Osteocyte (in vitro differentiated cells): ENCODE measurements at places on chromosomes 13 and 19. TPM values are rescaled to one million over a fixed set of nuclear protein-coding genes. Genes with fewer than 3 reads are reported as not detected.
A peak's percentile ranks its signal among the peaks of the same experiment; 100 is the strongest.

GRCh38 chr19:30135797-30136196 lies 193.8 kb downstream of the URI1 start:
- no peaks in the 10 kb centered on the region for H3K27me3 ChIP-seq
- no peaks in the 10 kb centered on the region for H3K4me1 ChIP-seq
- DNase-seq = no peak
- H3K36me3 ChIP-seq = no peaks in the 10 kb centered on the region
- no peak overlapping the region for H3K4me3 ChIP-seq
- no peak overlapping the region for H3K27ac ChIP-seq

GRCh38 chr13:23159760-23160637 lies 20.8 kb upstream of the SGCG start:
- H3K4me1 ChIP-seq = peaks cover 12% of the 10 kb centered on the region
- DNase-seq = no peak
- peak overlapping the region; percentile 84 for H3K4me3 ChIP-seq
- H3K27me3 ChIP-seq = peaks cover 14% of the 10 kb centered on the region

GRCh38 chr13:93316841-93317240 lies 90.2 kb downstream of the GPC6 start:
- H3K36me3 ChIP-seq = no peaks in the 10 kb centered on the region
- H3K27ac ChIP-seq = no peak overlapping the region

DNA sequence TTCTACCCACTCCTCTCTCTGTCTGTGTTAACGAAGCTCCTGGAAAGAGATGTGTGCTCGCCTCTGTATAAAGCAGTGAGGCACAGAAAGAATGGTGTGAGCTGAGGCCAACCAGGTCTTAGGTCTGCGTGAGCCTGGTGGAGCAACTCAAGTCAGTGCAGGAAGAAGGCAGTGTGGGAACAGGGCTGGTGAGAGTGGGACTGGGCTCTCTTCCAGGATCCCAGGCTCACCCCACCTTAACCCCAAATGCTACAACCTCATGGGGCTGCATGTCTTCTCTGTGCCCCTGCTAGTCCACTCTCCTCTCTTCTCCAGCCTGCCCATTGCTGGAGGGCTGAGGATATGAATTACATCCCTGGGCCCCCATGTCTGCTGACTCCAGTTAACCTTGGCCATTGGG lies 127.4 kb downstream of the DCT start:
- H3K4me3 ChIP-seq = no peak overlapping the region
- H3K27me3 ChIP-seq = no peaks in the 10 kb centered on the region
- H3K27ac ChIP-seq = no peak overlapping the region
- H3K4me1 ChIP-seq = peaks cover 13% of the 10 kb centered on the region
- peaks cover 18% of the 10 kb centered on the region for H3K36me3 ChIP-seq
- no peak for DNase-seq

GRCh38 chr13:91470084-91470621 lies 71.7 kb downstream of the GPC5 start:
- H3K27me3 ChIP-seq = no peaks in the 10 kb centered on the region
- peaks cover 20% of the 10 kb centered on the region for H3K4me1 ChIP-seq
- H3K4me3 ChIP-seq = no peak overlapping the region
- DNase-seq = no peak

DNA sequence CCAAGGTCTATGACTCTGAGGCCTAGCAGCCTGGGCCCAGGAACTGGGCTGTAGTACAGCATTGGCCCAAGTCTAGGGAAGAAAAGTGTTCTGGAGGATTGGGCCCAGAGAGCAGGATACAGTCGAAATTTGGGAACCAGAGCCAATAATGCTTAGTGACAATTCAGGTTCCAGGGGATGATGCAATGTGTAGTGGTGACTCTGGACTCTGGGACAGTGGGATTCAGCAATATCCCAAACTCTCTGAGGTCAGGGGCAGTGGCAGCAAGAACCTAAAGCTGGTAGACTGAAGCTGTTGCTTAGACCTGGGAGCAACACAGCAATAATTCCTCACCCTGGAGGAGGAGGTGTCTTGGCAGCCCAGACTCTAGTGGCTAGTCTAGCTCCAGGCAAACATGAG lies 545.5 kb upstream of the ARGLU1 start:
- no peak overlapping the region for H3K4me3 ChIP-seq
- H3K27me3 ChIP-seq = no peaks in the 10 kb centered on the region
- H3K27ac ChIP-seq = no peak overlapping the region
- no peak for DNase-seq
- H3K4me1 ChIP-seq = no peaks in the 10 kb centered on the region

DNA sequence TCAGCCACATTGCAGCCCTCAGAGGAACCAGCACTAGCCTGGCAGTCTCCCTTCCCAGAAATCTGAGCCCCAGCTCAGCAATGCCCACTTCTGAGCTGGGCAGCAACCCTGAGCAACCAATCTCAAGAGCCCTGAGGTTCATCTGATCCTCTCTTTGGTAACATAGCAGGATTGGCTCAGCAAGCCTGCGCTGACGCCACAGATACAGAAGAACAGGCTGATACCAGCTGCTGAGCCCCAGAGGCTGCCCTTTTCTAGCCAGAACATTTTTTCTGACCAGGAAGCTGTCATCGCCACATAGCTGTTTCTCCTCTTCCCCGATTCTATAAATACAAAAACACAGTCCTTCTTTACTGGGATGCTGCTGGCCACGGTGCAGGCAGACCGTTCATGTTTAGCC lies 59.8 kb downstream of the TRPM4 start:
- H3K4me3 ChIP-seq = no peak overlapping the region
- H3K4me1 ChIP-seq = no peaks in the 10 kb centered on the region
- H3K36me3 ChIP-seq = peaks cover 2% of the 10 kb centered on the region

- no peaks in the 10 kb centered on the region for H3K36me3 ChIP-seq
- DNase-seq = no peak
- H3K4me1 ChIP-seq = peaks cover 15% of the 10 kb centered on the region
- H3K4me3 ChIP-seq = no peak overlapping the region
These were observed 12.4 kb upstream of the SIAH3 start for GRCh38 chr13:45863709-45864590.

GRCh38 chr13:28448651-28449358 lies 46.1 kb downstream of the FLT1 start:
- no peak overlapping the region for H3K4me3 ChIP-seq
- peaks cover 32% of the 10 kb centered on the region for H3K4me1 ChIP-seq
- no peaks in the 10 kb centered on the region for H3K27me3 ChIP-seq
- H3K36me3 ChIP-seq = no peaks in the 10 kb centered on the region
- no peak overlapping the region for H3K27ac ChIP-seq

DNA sequence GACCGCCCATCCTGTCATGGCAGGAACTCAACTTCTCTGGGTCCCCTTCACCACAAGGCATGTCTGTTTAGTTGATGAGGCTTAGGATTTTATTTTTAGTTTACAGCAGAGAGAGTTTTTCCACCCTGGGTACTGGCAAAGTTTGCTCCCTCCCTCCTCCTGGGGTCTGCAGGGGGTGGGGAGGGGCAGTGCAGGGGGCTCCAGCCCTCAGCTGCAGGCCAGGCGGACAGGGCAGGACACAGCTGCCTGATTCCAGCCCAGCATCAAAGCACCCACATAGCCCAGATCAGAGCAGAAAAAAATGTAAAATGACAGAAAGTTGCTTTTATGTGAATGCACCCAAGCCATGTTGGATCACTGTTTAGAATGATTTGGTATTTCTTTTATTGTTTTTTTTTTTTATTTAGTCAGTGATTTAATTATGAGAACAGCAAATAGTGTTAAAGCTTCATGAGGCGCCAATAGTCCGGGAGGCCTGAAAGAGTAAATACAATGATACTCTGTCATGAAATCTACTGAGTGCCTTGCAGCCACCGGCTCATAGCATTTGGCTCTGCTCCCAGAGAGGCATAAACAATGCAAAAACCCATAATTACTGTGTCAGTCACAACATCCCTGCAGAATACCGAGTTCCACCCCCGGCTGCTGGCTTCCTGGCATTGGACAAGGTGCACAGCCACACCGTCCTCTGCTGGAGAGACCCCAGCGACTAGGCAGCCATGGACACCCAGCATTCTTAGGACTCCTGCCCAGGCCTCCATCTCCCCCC lies 923.5 kb downstream of the UQCRFS1 start:
- H3K27me3 ChIP-seq = no peaks in the 10 kb centered on the region
- H3K27ac ChIP-seq = no peak overlapping the region
- no peak for DNase-seq
- H3K4me1 ChIP-seq = peaks cover 30% of the 10 kb centered on the region
- H3K4me3 ChIP-seq = no peak overlapping the region

- H3K4me3 ChIP-seq = no peak overlapping the region
- no peaks in the 10 kb centered on the region for H3K27me3 ChIP-seq
- DNase-seq = no peak
- peaks cover 10% of the 10 kb centered on the region for H3K4me1 ChIP-seq
These were observed 20.6 kb downstream of the EXOC3L2 start for GRCh38 chr19:45224645-45225044.

DNA sequence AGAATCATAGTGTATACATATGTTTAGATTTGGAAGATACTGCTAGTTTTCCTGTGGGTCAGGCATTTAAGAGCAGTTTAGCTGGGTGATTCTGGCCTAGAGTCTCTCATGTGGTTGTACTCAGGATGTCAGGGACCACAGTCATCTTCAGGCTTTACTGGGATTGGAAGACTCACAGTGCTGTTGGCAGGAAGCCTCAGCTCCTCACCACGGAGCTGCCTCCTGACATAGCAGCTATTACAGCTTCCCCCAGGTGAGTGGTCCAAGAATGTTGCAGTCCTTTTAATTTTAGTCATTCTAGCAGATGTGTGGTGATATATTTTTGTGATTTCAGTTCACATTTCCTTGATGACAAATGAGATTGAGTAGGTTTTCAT lies 16.9 kb upstream of the GPR18 start:
- DNase-seq = no peak
- H3K27ac ChIP-seq = no peak overlapping the region
- no peak overlapping the region for H3K4me3 ChIP-seq
- H3K27me3 ChIP-seq = no peaks in the 10 kb centered on the region
- no peaks in the 10 kb centered on the region for H3K4me1 ChIP-seq

The VSTM1 gene
- total RNA-seq = not detected in 2 replicates

The LYL1 gene
- not detected in 2 replicates for total RNA-seq

The UGGT2 gene
- total RNA-seq = 33.6 and 34.1 TPM in 2 replicates

The SYT5 gene
- not detected in 2 replicates for total RNA-seq

The ANGPTL4 gene
- 6.5 and 8.6 TPM in 2 replicates for total RNA-seq
